ENCODE measurements at places on chromosomes 3 and 15.

DNA sequence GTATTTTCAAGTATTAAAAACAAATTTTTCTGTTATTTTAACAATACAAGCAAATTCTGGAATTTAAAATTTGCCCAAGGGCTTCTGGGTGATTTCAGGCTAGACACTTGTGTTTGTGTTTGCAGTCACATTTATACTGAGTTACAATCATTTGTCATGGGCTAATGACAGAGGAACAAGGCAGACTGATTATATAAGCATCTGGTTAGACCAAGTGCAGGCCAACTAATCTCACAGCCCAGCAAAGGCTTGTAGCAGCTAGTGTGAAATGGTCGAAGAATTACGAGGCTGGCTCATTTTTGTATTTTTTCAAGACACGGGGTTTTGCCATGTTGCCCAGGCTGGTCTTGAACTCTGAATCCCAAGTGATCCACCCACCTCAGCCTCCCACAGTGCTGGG is 52.1 kb downstream of the CMTM8 start:
- DNase-seq = no peak

DNA sequence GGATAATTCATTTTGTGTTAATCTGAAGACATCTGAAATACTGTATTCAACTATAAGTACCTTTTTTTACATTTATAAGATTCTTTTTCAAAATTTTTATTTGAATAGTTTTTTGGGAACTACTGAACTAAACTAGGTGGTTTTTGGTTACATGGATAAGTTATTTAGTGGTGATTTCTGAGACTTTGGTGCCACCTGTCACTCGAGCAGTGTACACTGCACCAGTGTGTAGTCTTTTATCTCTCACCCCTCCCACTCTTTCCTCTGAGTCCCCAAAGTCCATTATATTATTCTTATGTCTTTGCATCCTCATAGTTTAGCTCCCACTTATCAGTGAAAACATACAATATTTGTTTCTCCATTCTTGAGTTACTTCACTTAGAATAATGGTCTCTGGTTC is 57.6 kb downstream of the CD86 start:
- DNase-seq = no peak

DNA sequence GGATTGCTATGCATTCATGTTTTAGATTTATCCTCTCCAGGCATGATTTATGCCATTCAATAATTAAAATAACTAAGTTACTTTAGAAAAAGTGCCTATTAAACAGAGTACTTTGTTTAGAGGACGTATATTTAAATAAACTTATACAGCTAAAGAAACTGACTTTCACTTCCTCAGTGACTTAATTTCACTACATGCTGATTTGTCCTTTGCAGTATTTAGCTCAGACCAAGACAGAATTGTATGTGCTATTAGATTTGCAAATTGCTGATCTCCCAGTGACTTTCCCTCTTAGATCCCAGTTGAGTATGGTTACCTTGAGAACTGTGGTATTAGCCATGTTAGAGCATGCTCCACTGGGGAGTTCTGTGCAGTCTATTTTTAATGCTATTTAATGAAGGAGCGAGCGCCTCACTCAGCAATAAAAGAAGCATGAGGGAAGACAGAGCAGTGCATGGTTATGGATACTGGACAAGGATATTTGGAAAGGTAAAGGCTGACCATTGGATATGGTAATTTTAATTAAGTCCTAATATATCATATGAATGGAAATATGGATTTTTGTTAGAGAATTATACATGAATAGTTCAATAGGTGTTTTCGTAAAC is 2.7 kb downstream of the ARPP21 start:
- DNase-seq = no peak

GRCh38 chr3:156764751-156765150 is 61.4 kb upstream of the LEKR1 start:
- DNase-seq = no peak

GRCh38 chr3:142366434-142366833 is 81.4 kb downstream of the XRN1 start:
- DNase-seq = peak; percentile 14

DNA sequence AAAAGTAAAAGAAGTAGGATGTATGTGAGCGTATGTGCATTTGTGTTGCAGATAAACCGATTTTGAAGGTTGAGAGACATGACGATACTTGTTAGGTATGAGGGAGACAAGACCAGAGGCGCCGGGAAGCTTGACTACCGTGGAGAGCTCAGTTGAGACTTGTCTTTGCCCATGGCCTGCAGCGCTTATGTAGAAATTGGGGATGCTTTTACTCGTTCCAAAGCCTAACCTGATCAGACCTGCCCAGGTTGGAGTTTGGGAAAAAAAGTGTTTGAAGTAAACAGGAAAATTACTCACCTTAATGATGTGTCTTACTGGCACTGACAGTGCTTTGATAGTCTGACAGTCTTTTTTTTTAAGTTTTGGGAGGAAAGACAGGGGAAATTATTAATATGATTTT is 202.8 kb downstream of the TP63 start:
- DNase-seq = no peak

GRCh38 chr3:66367979-66368378 is 132.8 kb downstream of the LRIG1 start:
- DNase-seq = no peak

GRCh38 chr15:71413419-71413818 is 298.1 kb downstream of the THSD4 start:
- no peak for DNase-seq

DNA sequence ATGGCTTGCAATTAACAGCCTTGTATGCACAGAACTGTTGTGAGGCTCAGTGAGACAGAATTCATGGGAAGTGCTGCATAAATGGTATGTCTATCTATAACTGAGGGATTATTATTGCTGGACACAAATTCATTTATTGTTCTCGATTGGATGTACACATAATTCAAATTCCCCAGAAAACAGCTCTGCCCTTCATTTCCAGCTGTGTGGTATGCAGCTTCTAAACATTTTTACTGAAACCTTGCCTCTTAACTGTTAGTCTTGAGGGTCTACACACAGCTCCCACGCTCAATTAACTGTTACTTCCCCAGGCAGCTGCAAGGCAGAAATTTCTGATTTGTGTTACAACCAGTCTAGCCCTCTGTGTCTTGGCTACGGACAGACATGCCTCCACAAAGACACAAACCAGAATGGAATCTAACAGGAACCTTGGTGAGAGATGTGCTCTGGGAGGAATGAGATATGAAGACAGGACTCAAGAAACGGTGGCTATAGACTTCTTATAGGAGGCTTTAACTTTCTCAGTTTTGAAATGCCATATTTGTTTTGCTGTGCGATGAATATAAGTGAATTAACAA is 139.7 kb upstream of the TBL1XR1 start:
- no peak for DNase-seq

DNA sequence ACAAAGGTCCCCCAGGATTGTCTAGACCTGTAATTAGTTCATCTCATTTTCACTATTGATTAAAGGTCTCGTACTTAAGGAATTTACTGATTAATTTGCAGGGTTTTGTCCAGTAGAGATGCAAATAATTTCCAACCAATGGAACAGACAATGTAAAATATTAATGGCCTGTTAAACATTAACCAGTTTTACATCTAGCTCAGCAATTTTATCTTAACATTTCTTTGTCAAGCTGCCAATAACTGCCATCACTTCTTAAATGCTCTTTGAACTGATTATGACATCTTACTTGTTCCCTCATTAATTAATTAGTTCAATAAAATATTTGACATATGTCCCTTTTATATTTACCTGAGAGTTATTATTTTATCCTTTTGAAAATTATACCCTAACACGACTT is 9.4 kb upstream of the STRIT1 start:
- DNase-seq = no peak

GRCh38 chr3:23756206-23756840 is 49.4 kb upstream of the UBE2E1 start:
- no peak for DNase-seq

GRCh38 chr15:63337046-63337445 is 44.6 kb downstream of the CA12 start:
- DNase-seq = no peak

DNA sequence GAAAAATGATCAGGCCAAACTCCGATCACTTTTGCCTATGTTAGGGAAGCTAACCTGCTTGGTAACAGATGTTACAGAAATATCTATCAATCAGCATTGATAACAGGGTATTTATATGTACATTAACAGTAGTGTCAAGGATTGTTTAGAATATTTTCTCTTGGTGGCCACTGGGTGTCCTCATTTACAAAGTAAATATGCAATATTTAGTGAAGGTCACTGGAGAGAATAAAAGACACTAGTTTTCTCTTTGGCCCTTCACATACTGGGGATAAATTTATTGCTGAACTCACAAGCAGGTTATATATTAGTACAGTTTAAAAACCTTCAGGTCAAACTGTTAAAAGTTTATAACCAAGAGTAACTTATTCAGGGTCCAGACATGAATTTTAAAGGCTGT is 69.0 kb downstream of the TIGIT start:
- peak; percentile 17 for DNase-seq
